ENCODE measurements at places on chromosomes 13 and 19.

GRCh38 chr13:36807616-36808015 lies 11.4 kb upstream of the RFXAP start:
- DNase-seq: no peak

- no peak for DNase-seq
Observed at GRCh38 chr19:30169196-30169900, 202.8 kb upstream of the ZNF536 start.

DNA sequence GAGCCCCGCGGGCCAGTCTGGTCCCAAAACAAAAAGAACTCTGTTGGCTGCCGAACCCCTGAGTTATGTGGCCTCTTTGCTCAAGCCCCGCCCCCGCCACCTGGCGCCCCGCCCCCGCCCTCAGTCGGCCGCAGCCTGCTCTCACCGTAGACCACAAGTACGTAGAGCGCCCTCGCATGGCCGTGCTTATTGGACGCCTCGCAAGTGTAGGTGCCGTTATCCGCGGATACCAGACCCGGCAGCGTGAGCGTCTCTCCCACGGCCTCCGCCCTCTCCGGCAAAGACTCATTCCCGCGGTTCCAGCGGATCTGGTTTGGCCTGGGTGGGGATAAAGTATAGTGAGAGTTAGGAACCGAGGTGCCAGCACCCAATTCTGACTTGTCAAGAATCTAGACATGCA lies 5.5 kb upstream of the ZNF428 start:
- no peak for DNase-seq

- peak; percentile 96 for DNase-seq
Observed at GRCh38 chr13:40401911-40402776, 264.3 kb downstream of the FOXO1 start.

DNA sequence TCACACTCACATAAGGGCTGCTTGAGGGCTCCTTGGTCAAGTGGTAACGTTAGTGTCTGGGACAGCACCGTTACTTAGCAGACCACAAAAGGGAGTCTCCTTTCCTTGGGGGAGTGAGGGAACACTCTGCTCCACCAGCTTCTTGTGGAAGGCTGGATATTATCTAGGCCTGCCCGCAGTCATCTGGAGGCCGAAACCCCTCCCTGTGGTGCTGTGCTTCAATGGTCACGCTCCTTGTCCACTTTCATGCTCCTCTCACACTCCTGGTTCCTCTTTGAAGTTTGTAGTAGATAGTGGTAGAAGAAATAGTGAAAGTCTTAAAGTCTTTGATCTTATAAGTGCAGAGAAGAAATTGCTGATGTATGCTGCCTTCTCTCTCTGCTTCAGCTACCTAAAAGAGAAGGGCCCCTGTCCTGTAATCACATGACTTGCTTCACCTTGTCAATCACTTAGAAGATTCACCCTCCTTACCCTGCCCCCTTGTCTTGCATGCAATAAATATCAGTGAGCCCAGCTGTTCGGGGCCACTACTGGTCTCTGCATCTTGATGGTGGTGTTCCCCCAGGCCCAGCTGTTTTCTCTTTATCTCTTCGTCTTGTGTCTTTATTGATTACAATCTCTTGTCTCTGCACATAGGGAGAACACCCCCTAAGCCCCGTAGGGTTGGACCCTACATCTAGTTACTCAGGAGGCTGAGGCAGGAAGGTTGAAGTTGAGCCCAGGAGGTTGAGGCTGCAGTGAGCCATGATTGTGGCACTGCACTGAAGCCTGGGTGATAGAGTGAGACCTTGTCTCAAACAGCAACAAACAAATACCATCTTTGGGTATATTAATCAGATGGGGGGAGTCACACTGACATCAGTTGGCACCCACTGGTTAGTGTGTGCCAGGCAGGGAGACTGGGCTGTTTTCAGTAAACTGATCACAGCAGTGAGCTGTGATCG lies 11.6 kb upstream of the MZF1 start:
- DNase-seq: no peak

DNA sequence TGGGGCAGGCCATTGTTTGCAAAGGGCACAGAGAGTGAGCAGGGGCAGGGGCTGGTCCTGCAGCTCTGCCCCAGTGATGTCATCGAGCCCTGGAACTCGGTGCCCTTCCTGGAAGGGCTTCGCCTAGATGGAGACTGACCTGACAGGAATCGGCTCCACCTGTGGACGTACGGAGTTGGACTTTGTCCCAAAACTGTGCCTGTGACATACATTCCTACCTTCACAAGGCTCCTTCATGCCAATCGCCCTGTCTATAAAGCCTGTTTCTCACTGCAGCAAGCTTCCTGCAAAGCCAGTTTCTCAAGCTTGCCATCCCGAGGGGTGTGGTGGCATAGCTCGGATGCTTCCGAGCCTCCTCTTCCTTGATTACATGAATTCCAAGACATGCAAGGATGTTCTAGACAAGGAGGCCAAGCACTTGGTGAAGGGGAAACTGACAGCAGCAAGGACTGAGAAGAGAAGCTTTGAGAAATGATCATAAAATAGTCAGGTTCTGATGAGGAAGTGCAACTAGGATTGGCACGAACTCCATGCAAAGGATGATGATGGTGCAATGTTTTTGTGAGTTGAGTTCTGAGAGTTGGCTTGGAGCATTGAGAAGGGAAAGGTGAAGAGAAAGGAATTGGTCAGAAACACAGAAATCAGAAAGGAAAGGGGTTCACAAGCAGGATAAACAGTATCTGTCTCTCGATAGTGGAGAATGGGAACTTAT lies 73.6 kb upstream of the STK24 start:
- DNase-seq: no peak

DNA sequence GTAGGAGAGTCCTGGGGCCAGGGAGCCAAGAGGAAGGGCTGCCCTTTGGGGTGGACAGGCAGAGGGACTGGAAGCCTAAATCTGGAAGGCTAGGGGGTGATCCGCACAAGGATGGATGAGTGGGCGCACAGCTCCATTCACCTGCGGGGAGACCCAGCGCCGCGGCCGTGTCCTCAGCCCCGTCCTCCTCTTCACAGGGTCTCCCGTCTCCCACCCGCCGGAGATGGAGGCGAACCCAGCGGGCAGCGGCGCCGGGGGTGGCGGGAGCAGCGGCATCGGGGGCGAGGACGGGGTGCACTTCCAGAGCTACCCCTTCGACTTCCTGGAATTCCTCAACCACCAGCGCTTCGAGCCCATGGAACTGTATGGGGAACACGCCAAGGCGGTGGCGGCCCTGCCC lies 7.9 kb downstream of the ZNF865 start:
- DNase-seq: no peak

DNA sequence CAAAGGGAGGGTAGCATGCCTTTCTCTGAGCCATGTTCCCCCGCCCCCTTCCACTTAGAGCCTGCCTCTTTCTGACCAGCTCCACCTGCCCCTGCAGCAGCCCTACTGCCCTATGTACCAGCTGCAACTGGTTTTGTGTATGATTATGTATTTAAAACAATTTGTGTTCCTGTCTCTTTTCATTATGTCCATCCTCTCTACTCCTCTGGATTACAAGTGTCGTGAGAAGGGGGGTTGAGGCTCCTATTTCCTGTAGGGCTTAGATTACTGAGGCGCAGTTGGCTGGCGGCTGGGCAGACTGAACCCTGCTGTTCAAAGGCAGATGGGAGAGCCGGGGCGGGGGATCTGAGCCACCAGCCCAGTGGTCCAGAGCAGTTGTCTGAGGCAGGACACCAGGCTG lies 213.3 kb downstream of the KCNRG start:
- no peak for DNase-seq

DNA sequence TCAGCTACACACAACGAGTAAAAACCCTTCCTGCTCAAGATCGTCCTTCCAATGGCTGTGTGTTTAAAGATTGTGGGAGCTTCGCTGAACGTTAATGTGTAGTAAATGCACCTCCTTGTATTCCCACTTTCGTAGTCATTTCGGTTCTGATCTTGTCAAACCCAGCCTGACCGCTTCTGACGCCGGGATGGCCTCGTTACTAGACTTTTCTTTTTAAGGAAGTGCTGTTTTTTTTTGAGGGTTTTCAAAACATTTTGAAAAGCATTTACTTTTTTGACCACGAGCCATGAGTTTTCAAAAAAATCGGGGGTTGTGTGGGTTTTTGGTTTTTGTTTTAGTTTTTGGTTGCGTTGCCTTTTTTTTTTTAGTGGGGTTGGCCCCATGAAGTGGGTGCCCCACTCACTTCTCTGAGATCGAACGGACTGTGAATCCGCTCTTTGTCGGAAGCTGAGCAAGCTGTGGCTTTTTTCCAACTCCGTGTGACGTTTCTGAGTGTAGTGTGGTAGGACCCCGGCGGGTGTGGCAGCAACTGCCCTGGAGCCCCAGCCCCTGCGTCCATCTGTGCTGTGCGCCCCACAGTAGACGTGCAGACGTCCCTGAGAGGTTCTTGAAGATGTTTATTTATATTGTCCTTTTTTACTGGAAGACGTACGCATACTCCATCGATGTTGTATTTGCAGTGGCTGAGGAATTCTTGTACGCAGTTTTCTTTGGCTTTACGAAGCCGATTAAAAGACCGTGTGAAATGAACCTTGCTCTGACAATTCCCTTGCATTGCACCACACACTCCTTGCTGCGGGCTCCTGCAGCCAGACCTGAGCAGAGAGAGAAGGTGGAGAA lies 2.7 kb upstream of the FAM174C start:
- no peak for DNase-seq

GRCh38 chr19:33462112-33462791 lies 59.3 kb downstream of the PEPD start:
- DNase-seq: no peak

- DNase-seq: no peak
Observed at GRCh38 chr13:41587490-41587889, 130.1 kb downstream of the RGCC start.
